Mononuclear cell (primary cell): ENCODE measurements at places on chromosomes 1 and 21. TPM values are rescaled to one million over a fixed set of nuclear protein-coding genes. Genes with fewer than 3 reads are reported as not detected.

The PADI1 gene
- not detected for total RNA-seq

The AKR7A3 gene
- total RNA-seq = 0.73 TPM

The CD48 gene
- 996 TPM for total RNA-seq

The MXRA8 gene
- 1.6 TPM for total RNA-seq

The ORC1 gene
- 2.4 TPM for total RNA-seq

The CR1 gene
- total RNA-seq = 29.1 TPM

The HSD3B1 gene
- not detected for total RNA-seq

The KRTAP11-1 gene
- not detected for total RNA-seq

The URB1 gene
- total RNA-seq = 3.5 TPM
